Natural killer cell (primary cell): ENCODE measurements at places on chromosomes 4 and X.

- no peak for DNase-seq
These were observed 201.1 kb downstream of the STPG2 start for GRCh38 chr4:97942137-97942536.

DNA sequence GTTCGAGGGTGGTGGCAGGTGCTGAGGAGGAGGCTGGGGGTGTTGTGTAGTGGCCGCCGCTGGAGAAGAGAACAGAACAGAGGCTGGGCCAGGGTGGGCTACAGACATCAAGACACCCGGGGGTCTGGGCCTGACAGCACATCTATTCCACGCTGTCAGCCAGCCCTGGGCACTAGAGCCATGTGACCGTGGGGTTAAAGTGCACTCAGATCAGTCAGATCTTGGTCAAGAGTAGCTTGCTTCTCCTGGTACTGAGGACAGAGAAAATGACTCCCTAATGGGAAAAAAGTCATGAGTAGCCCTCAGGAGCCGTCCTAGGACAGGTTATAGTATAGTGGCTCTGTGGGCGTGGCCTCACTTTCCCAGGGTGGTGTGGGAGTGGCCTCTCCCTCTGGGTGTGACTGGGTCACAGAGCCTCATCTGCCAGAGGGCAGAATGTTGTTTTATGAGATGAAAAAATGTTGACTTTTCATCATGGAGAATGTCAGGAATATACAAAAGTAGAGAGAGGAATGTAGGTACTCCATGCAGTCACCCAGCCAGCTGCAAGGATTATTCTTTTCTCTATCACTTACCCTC lies 19.4 kb downstream of the TRMT44 start:
- no peak for DNase-seq

- DNase-seq = no peak
These were observed 39.4 kb upstream of the RHOH start for GRCh38 chr4:40157436-40157835.

DNA sequence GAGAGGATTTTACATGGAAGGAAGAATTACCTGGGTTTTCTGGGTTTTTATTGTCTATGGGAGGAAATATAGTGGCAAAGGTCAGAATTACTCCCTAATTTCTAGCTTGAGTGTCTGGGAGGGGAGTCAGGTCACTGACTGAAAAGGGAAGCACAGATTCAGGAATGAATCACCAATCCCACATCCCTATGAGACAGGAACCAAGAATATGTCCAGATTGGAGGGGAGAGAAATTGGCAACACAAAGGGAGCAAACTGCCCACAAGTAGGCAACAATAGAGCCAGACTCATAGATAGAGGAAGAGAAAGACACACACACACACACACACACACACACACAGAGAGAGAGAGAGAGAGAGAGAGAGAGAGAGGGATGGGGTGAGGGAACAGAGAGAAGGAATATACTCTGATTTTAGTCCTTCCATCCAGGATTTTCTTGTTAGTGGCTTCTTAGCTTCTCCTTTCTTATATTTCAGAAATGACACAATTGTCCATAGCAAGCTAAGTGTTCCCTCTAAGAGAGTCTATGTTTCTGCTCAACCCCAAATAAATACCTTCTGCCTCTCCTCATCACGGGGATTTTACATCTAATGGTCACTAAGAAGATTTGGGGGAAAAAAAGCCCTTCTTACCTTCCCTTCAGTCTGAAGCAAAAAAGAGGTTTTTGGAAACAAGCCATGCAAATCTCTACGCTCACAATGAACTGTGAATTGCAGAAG lies 12.0 kb downstream of the P2RY10 start:
- DNase-seq = no peak

GRCh38 chrX:16712548-16713155 lies at the start of gene CTPS2:
CTPS2 (minus strand) TSS chrX:16712669; CDS start chrX:16702902, 9,767 bp downstream.
- peak; percentile 30 for DNase-seq

GRCh38 chr4:150656891-150657290 lies 74.9 kb downstream of the MAB21L2 start:
- DNase-seq = no peak

DNA sequence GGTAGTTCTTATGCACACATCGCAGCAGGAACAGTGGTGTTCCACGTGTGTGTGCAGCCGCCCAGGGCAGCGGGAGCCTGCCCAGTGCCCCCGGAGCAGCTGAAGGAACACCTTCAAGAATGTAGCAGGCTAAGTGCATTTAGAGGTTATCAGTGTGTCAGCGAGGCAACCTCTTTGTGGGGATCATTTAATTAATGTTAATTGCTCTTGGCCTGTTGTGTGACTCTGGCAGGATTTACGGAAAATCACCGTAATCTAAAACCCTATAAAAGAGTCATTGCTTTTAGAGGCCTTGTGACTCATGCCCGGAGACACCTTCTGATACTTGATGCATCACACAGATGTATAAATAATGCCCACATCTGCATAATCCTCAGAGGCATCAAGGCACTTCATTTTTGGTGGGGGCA lies 47.3 kb upstream of the GATB start:
- no peak for DNase-seq

- no peak for DNase-seq
These were observed 1.0 kb upstream of the TMEM131L start for GRCh38 chr4:153465140-153465539.

DNA sequence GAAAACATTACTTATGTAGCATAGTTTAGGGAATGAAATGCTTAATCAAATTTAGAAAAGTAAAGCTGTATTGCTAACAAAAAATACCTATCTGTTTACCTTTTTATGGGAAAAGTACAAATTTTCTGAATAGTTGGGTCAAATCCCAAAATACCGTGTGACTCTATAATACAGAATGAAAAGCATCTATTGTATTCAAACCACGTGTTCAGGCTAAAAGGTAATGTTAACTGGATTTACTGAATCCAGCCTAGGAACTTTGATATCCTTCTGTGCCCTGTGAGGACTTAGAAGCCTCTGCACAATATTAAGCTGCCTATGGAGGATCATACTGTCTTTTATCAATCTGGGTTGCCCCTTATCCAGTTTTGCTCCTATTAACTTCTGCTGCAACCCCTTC lies 36.3 kb upstream of the AGA start:
- DNase-seq = no peak

DNA sequence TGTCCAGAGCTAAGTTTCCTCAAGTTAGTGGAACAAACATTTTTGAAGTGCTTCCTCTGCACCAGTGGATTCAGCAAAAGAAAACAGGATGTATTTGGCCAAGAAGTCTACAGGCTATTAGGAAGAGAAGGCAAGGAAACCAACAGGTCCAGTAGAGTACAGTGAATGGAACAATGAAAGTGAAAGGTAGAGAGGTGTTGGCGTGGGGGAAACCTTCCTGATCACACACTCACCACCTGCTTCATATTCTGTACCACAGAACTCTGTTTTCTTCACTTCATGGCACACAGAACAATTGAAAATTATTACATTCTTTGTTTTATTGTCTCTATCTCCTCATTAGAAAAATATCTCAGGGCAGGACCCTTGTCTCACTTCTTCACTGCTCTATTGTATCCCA lies 417.4 kb upstream of the FMR1 start:
- no peak for DNase-seq

DNA sequence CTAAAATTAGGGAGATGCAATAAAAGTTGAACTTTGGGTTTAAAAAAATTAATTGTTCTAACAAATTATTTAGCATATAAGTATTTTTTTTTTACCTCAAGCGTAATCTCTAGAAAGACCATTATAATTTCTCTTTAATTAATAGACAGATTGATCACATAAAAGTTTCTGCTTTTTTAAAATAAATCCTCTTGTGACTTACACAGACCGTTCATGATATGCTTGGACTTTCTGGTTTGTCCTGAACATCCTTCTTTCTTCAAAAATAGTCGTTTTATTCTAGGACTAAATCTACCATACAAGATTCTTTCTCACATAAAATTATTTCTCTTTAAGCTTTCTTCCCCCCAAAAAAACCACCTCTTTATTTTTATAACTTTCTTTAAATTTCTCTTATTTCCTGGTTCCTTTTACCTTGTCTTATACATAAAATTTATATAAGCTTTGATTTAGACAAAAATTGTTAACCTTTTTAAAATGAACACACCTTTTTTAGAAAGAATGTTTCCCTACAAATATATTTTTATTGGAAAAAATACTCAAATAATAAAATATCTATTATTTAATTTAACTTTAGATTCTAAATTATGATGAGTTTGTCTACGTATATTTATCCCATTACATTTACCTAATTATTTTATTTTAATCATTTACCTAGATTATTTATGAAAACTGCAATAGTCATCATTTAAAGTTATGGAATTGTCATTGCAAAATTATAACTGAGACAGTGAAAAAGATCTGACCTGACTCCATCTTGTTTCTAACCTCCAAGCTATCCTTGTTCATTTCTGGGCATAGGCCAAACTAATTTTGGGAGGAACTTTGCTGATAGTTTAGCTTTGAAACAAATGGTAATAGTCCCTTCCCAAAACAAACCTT lies 37.6 kb downstream of the PGRMC2 start:
- DNase-seq = no peak

- no peak for DNase-seq
These were observed 107.4 kb upstream of the SLC4A4 start for GRCh38 chr4:71231129-71232055.

- DNase-seq = no peak
These were observed 87.9 kb upstream of the NR3C2 start for GRCh38 chr4:148530114-148530513.

DNA sequence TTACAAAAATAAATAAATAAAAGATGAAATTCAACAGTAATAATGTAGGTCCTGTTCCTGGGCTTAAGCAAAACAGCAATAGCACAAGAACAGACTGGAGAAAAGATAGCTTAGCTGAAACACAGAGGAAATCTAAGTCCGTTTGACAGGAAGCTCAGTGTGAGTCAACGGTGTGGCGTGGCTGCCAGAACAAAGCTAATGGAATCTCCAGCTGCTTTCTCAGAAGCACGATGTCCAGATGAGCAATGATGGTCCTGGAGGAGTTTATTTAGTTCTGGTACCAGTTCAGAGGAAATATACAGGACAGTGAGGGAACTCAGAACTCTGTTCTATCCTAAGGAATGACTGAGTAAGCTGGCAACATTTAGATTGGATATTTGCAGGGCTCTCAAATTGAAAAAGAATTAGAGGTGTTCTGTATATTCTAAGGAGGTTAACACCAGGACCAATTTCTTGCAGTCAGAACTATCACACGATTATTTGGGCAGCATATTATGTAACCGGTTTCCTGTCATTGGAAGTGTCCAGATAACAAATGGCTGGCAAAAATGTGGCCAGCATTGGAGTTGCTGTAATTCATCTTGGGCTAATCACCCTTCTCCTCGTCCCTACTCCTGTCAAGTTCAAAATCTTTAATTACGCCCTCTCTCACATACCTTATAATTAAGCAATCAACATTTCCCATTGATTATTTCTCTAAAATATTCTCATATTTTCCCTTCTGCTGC lies 12.7 kb downstream of the GAB3 start:
- no peak for DNase-seq

GRCh38 chrX:40867352-40867751 lies 132.0 kb upstream of the MED14 start:
- no peak for DNase-seq

DNA sequence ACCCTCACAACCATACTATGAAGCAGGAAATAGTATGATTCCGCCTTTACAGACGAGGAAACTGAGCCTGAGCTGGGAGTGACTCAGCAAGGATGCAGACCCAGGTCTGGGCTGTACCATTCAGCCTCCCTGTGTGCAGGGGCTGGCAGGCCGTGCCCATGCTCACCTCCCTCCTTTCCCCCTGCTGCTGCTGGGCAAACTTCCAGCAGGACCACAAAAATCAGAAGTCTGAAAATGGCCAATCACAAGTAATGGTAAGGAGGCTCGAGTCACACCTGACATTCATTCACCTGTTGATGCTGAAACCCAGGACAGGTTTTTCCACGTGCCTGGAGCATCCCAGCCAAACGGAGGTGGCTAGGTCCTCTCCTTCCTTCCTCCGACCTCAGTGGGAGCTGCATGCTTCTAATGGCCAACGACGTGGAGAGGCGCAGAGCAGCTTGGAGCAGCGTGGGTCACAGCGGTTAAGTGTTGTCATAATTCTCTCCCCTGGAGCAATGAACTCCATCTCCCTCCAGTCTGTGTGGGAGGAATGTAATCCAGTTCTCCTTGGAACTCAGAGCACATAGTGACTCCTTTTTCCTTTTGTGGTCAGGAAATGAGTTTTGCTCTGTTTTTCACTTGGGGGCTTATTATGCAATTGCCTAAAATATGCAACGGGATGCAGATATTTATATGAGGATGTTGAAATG lies 371.7 kb downstream of the BCOR start:
- no peak for DNase-seq

DNA sequence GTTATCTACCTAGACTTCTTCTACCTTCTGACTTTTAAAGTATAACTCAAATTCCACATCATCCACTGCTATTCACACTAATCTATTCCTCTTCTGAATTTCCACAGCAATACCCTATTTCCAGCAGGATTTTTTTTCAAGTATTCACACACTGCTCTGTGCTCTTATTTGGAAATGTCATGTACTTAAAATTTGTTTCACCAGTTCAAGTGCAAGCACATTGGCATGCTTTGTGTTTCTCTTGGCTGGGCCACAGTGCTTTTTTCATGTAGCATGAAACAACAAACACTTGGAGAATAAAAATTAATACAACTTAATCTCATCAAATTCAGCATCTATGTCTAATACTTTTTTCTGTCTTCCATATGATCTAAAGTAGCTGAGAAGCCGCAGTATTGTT lies 161.8 kb upstream of the PCDH18 start:
- DNase-seq = no peak

DNA sequence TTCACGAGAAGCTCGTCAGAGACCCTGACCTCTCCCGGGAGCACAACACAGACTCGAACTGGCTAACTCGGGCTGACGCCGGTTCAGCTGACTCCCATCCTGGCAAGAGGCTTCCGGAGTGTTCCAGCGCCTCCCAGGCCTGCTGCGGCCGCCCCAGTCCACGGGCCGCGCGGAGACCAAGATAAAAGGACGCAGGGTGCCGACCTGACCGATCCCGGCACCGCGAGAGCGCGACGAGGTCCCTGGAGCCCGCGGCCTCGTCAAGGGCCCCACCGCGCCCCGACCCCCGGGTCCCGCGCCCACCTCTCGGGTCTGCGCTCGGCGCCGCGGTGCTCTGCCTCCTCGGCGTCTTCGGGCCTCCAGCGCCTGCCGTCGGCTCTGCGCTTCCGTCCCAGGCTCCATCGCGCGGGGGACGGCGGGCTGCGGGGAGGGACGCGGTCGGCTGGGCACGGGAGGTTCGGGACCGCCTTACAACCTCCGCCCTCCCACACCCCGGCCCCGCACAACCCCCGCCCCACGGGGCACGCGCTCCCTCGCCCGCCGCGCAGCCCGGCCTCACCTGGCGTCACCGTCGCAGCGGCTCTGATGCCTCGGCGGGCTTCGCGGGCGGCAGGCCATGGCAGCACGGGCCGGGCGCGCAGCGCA lies 426 bp downstream of the SLBP start:
- DNase-seq = peak; percentile 44

DNA sequence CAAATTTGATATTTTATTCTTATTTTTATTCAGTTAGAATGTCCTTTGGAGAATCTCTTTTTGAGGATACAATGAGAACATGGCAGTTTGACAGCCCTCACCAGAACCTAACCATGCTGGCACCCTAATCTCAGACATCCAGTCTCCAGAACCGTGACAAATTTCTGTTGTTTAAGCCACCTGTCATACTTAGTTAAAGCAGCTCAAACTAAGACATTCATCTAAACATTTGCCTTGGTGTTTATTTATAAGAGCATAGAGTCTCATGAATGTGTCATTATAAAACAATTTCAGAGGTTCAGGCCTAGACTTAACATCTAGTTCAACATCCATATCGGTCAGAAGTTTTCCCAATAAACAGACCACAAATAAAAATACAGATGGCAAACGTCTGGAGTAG lies 125.1 kb upstream of the FUNDC1 start:
- no peak for DNase-seq

GRCh38 chr4:41146716-41147506 lies 67.4 kb downstream of the APBB2 start:
- no peak for DNase-seq

GRCh38 chrX:791479-792034 lies 161.0 kb downstream of the SHOX start:
- DNase-seq = no peak
